ENCODE measurements at places on chromosomes 1 and 21. TPM values are rescaled to one million over a fixed set of nuclear protein-coding genes. Genes with fewer than 3 reads are reported as not detected.
A peak's percentile ranks its signal among the peaks of the same experiment; 100 is the strongest.

- H3K4me3 ChIP-seq, result no peak overlapping the region
- H3K27ac ChIP-seq, result no peak overlapping the region
Measured at GRCh38 chr1:71788113-71788512, 494.2 kb downstream of the NEGR1 start.

HCRTR1 gene
- not detected for total RNA-seq

GRCh38 chr1:198713081-198713480 is 74.2 kb downstream of the PTPRC start:
- H3K27ac ChIP-seq, result peak overlapping the region; percentile 44
- peaks cover 30% of the 10 kb centered on the region for H3K4me1 ChIP-seq
- no peak for DNase-seq
- H3K36me3 ChIP-seq, result peaks cover 84% of the 10 kb centered on the region

DNA sequence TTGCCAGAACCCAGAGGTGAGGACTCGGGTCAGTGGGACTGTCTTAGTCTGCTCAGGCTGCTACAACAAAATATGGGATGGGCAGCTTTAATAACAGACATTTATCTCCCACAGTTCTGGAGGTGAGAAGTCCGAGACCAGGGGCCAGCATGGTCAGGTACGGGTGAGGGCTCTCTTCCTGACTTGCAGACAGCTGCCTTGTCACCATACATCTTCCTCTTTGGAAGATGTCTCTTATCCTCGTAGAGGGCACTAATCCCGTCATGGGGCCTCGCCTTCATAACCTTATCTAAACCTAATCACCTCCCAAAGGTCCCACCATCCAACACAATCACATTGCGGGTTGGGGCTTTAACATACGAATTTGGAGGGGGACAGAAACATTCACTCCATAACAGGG is 51.9 kb downstream of the GLUL start:
- no peak overlapping the region for H3K27ac ChIP-seq
- peaks cover 6% of the 10 kb centered on the region for H3K27me3 ChIP-seq
- no peak for DNase-seq
- H3K4me1 ChIP-seq, result no peaks in the 10 kb centered on the region
- no peaks in the 10 kb centered on the region for H3K36me3 ChIP-seq

PTPN7 gene
- total RNA-seq, result 410 TPM

GRCh38 chr1:210685295-210685650 is 356.6 kb downstream of the HHAT start:
- no peaks in the 10 kb centered on the region for H3K36me3 ChIP-seq
- H3K27me3 ChIP-seq, result no peaks in the 10 kb centered on the region
- peaks cover 20% of the 10 kb centered on the region for H3K4me1 ChIP-seq

DNA sequence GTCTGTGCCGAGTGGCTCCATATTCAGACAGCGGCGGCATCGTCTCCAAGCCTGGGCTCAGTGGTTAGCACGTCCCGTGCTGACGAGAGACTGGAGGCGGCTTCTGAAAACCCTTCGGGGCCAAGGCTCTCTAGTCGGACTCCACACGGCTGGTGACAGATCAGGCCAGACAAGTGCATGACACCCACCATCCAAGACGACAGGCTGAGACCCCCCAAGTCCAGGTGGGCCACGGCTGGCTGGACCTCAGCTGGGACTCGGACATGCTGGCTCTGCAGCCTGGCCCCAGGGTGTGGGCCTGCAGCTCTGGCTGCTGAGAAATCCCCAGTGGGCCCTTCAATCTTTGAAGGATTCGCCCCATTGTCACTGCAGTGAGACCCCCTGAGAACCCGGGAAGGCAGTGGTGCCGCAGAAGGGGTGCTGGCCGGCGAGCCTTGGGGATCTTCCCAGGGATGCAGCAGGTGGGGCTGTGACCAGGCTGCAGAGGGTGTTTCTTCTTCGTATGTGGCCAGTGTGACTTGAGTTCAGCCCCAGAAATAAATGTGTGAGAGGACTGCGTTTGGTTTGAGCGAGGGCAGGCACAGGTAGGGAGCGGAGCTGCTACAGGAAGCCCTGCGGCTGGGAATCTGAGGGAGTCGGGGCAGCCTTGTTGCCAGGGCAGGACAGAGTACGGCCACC is 15.9 kb upstream of the SLC19A1 start:
- H3K27me3 ChIP-seq, result peaks cover 18% of the 10 kb centered on the region
- no peaks in the 10 kb centered on the region for H3K36me3 ChIP-seq
- DNase-seq, result no peak
- no peak overlapping the region for H3K27ac ChIP-seq
- H3K4me1 ChIP-seq, result peaks cover 6% of the 10 kb centered on the region

RGS7 gene
- total RNA-seq, result not detected

GRCh38 chr1:166721145-166721544 is 118.1 kb upstream of the POGK start:
- no peaks in the 10 kb centered on the region for H3K36me3 ChIP-seq
- H3K27me3 ChIP-seq, result peaks cover 3% of the 10 kb centered on the region
- no peak overlapping the region for H3K27ac ChIP-seq

GRCh38 chr1:33070628-33071027 is 10.3 kb upstream of the AZIN2 start:
- H3K36me3 ChIP-seq, result peaks cover 4% of the 10 kb centered on the region
- no peak overlapping the region for H3K27ac ChIP-seq
- no peak for DNase-seq
- H3K27me3 ChIP-seq, result peaks cover 23% of the 10 kb centered on the region

DNA sequence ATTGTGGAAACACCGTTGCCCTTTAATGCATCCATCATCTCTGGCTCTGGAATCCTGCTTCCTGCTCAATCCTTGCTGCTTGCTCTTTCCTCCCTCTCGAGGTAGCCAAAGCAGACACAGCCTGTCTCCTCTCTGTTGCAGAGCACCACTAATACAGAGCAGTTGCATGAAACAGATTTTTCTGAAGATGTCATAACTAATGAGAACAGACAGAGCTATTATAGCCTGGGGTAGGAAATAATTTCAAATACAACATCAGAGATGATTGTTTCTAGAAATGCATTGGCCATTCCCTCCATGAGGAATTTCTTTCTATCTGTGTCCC is 23.3 kb upstream of the ACBD6 start:
- H3K4me1 ChIP-seq, result peaks cover 2% of the 10 kb centered on the region
- H3K36me3 ChIP-seq, result no peaks in the 10 kb centered on the region
- no peak for DNase-seq
- H3K27ac ChIP-seq, result no peak overlapping the region
- H3K27me3 ChIP-seq, result peaks cover 4% of the 10 kb centered on the region
- H3K4me3 ChIP-seq, result no peak overlapping the region

- no peaks in the 10 kb centered on the region for H3K36me3 ChIP-seq
- H3K4me3 ChIP-seq, result no peak overlapping the region
- H3K4me1 ChIP-seq, result peaks cover 15% of the 10 kb centered on the region
Measured at GRCh38 chr1:15152318-15153183, 996 bp upstream of the TMEM51 start.

C1orf94 gene
- total RNA-seq, result not detected

- H3K27ac ChIP-seq, result no peak overlapping the region
- no peaks in the 10 kb centered on the region for H3K27me3 ChIP-seq
- no peaks in the 10 kb centered on the region for H3K36me3 ChIP-seq
- DNase-seq, result no peak
- H3K4me1 ChIP-seq, result no peaks in the 10 kb centered on the region
Measured at GRCh38 chr1:106677181-106677580, 379.3 kb upstream of the PRMT6 start.

- peaks cover 24% of the 10 kb centered on the region for H3K27me3 ChIP-seq
- H3K4me1 ChIP-seq, result peaks cover 17% of the 10 kb centered on the region
- no peak overlapping the region for H3K27ac ChIP-seq
- no peak for DNase-seq
- peaks cover 2% of the 10 kb centered on the region for H3K36me3 ChIP-seq
Measured at GRCh38 chr1:64540265-64540791, 70.4 kb downstream of the CACHD1 start.

ERICH3 gene
- 0.05 TPM for total RNA-seq

GRCh38 chr1:154304664-154305337 is 16.1 kb upstream of the AQP10 start:
- H3K36me3 ChIP-seq, result no peaks in the 10 kb centered on the region
- DNase-seq, result peak; percentile 56
- peaks cover 18% of the 10 kb centered on the region for H3K4me1 ChIP-seq
- H3K27ac ChIP-seq, result no peak overlapping the region

DNA sequence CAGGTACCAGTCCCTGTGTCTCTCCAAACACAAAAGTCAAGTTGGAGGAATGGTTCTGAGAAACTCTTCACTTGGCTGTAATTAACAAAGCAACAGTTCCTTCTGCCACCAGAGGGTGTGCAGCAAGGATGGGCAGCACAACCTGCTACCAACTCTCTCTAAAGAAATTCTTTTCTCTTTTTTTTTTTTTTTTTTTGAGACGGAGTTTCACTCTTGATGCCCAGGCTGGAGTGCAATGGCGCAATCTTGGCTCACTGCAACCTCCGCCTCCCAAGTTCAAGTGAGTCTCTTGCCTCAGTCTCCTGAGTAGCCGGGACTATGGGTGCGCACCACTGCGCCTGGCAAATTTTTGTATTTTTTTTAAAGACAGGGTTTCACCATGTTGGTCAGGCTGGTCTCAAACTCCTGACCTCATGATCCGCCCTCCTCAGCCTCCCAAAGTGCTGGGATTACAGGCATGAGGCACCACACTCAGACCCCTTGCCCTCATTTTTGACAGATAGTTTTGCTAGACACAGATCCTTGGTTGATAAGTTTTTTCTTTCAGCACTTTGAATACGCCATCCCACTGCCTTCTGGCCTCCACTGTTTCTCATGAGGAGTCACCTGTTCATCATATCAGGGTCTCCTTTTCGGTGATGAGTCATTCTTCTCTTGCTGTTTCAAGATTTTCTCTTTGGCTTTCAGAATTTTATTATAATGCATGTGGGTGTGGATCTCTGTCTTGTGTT is 12.1 kb upstream of the DEGS1 start:
- DNase-seq, result peak; percentile 54
- no peak overlapping the region for H3K4me3 ChIP-seq
- H3K4me1 ChIP-seq, result peaks cover 31% of the 10 kb centered on the region
- H3K27me3 ChIP-seq, result peaks cover 8% of the 10 kb centered on the region
- H3K36me3 ChIP-seq, result peaks cover 15% of the 10 kb centered on the region

GRCh38 chr1:201692555-201693394 is 136.2 kb upstream of the IPO9 start:
- H3K4me1 ChIP-seq, result no peaks in the 10 kb centered on the region
- H3K36me3 ChIP-seq, result no peaks in the 10 kb centered on the region
- no peak overlapping the region for H3K27ac ChIP-seq
- no peak overlapping the region for H3K4me3 ChIP-seq

LCE3C gene
- total RNA-seq, result not detected

- H3K4me1 ChIP-seq, result no peaks in the 10 kb centered on the region
- no peaks in the 10 kb centered on the region for H3K27me3 ChIP-seq
- no peak overlapping the region for H3K27ac ChIP-seq
- H3K36me3 ChIP-seq, result peaks cover 21% of the 10 kb centered on the region
Measured at GRCh38 chr1:11198257-11198656, 9.1 kb downstream of the ANGPTL7 start.

- H3K4me3 ChIP-seq, result no peak overlapping the region
- H3K36me3 ChIP-seq, result peaks cover 33% of the 10 kb centered on the region
- H3K27ac ChIP-seq, result peak overlapping the region; percentile 4
- DNase-seq, result no peak
- no peaks in the 10 kb centered on the region for H3K27me3 ChIP-seq
- peaks cover 75% of the 10 kb centered on the region for H3K4me1 ChIP-seq
Measured at GRCh38 chr1:171507435-171507834, 22.1 kb downstream of the PRRC2C start.

DNA sequence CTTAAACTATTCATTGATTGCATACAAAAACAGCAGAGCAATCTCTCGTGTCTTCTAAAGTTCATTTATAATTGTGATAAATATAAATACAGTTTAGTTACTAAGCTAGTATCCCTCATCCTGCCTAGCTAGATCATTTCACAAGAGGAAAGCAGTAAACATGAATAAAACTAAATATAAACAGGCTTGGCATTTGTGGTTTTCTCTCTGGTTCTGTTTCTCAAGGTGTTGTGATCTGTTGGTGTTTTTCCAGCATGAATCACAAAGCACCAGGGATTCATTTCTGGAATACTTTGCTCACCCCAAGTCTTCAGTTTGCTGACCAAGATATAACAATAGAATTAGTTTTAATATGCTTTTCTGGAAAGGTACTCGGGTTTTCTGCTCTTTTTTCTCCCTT is 32.7 kb upstream of the GLIS1 start:
- no peaks in the 10 kb centered on the region for H3K27me3 ChIP-seq
- H3K36me3 ChIP-seq, result peaks cover 31% of the 10 kb centered on the region

DNA sequence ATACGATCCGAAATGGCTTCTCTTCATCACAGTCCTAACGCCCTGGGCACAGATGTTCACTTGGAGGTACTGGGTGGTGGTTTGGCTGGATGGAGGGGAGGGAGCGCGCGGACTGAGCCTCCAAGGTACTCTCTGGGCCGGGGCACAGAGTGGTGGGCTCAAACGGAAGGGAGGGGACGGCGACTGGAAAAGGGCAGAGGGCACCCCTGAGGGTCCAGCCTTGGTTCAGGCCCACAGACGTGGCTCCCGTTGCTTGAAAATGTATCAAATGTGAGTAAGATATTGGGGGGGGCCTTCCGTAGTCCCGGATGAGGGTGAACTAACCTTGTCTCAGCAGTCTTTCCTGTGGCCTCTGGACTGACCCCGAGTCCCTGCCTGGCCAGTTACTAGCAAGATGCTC is 463 bp downstream of the IL12RB2 start:
- H3K27ac ChIP-seq, result peak overlapping the region; percentile 85
- H3K4me1 ChIP-seq, result peaks cover 61% of the 10 kb centered on the region
- peaks cover 29% of the 10 kb centered on the region for H3K36me3 ChIP-seq
- peak overlapping the region; percentile 82 for H3K4me3 ChIP-seq
- no peak for DNase-seq

MSH4 gene
- 0.38 TPM for total RNA-seq
